HCT116 (cell line): ENCODE measurements at places on chromosomes 12 and 14. TPM values are rescaled to one million over a fixed set of nuclear protein-coding genes. Genes with fewer than 3 reads are reported as not detected.

The GNB3 gene
- 8.7 TPM for total RNA-seq

The CTSG gene
- total RNA-seq = not detected

The CLEC7A gene
- total RNA-seq = not detected

The IL23A gene
- 0.59 TPM for total RNA-seq

The PLCZ1 gene
- total RNA-seq = not detected

The EML5 gene
- total RNA-seq = 1.8 TPM

The DEGS2 gene
- total RNA-seq = 1.8 TPM

The ANO4 gene
- total RNA-seq = 1.7 TPM

GRCh38 chr14:100671386-100671901 lies 55.2 kb upstream of the DLK1 start:
- no peaks in the 10 kb centered on the region for H3K27me3 ChIP-seq
- DNase-seq = no peak
- H3K36me3 ChIP-seq = no peaks in the 10 kb centered on the region

- H3K4me1 ChIP-seq = peaks cover 26% of the 10 kb centered on the region
- no peaks in the 10 kb centered on the region for H3K27me3 ChIP-seq
- H3K36me3 ChIP-seq = no peaks in the 10 kb centered on the region
- H3K27ac ChIP-seq = no peak overlapping the region
Measured at GRCh38 chr14:72924337-72924736, 1.9 kb upstream of the DCAF4 start.

GRCh38 chr12:90280564-90281058 lies 572.0 kb upstream of the ATP2B1 start:
- H3K4me3 ChIP-seq = no peak overlapping the region
- H3K27ac ChIP-seq = no peak overlapping the region
- no peaks in the 10 kb centered on the region for H3K4me1 ChIP-seq
- H3K36me3 ChIP-seq = no peaks in the 10 kb centered on the region

GRCh38 chr12:104524034-104524832 lies 67.5 kb downstream of the CHST11 start:
- DNase-seq = no peak
- no peaks in the 10 kb centered on the region for H3K36me3 ChIP-seq
- no peaks in the 10 kb centered on the region for H3K27me3 ChIP-seq
- no peak overlapping the region for H3K4me3 ChIP-seq
- H3K27ac ChIP-seq = no peak overlapping the region

DNA sequence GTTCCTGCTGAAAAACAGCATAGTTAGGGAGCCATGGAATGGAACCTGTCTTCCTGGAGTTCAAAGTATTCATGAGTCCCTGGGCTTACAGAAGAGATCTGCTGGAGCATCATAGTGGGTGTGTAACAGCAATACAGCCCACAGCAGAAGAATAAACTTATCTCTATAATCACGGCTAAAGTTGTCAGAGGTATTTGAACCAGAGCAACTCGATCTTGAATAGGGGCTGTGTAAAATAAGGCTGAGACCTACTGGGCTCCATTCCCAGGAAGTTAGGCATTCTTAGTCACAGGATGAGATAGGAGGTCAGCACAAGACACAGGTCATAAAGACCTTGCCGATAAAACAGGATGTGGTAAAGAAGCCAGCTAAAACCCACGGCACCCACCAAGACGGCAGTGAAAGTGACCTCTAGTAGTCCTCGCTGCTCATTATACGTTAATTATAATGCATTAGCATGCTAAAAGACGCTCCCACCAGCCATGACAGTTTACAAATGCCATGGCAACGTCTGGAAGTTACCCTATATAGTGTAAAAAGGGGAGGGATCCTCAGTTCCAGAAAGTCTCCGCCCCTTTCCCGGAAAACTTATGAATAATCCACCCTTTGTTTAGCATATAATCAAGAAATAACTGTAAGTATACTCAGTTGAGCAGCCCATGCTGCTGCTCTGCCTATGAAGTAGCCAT lies 223.4 kb downstream of the PCNX1 start:
- H3K27ac ChIP-seq = no peak overlapping the region
- DNase-seq = no peak
- no peaks in the 10 kb centered on the region for H3K27me3 ChIP-seq
- H3K4me1 ChIP-seq = peaks cover 16% of the 10 kb centered on the region
- H3K4me3 ChIP-seq = no peak overlapping the region
- H3K36me3 ChIP-seq = no peaks in the 10 kb centered on the region

GRCh38 chr12:108611884-108612415 lies 14.1 kb upstream of the TMEM119 start:
- no peak overlapping the region for H3K27ac ChIP-seq
- H3K4me3 ChIP-seq = no peak overlapping the region
- no peaks in the 10 kb centered on the region for H3K27me3 ChIP-seq

DNA sequence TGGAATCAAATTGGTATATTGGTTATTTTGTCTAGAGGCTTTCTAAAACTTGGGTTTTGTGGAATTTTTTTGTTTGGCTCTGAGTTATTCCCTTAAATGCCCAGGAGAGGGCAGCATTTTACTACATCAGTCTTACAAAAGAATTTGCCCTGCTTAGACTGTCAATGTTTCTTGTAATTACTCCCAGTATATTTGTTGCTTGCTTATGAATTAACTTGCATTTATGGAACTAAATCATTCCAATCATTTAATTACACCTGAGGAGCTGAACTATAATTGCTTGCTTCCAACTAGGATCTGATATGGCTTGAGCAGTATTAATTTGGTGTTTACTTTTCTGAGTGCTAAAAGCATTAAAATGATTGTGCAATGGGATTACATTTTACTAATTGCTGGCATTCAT lies 48.7 kb downstream of the MIPOL1 start:
- H3K27me3 ChIP-seq = no peaks in the 10 kb centered on the region
- H3K4me3 ChIP-seq = no peak overlapping the region

DNA sequence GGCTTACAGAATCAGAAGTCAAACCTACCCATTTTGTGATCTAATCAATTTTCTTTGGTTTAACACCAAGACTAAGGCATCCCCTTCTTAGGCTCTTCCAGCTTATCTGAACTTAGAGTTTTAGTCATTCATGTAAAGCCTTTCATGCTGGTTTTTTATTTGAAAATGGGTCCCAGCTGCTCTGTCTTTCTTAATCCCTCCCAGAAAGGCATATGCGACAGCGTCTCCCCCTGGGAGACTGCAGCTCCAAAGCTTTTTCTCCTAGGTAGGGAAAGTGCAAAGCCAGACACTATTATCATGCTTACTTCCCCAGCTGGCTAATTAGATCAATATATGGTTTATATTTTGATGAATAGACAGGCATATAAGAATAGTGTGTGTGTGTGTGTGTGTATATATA lies 96.6 kb upstream of the E2F7 start:
- no peaks in the 10 kb centered on the region for H3K27me3 ChIP-seq
- no peak overlapping the region for H3K27ac ChIP-seq
- no peak overlapping the region for H3K4me3 ChIP-seq
- no peaks in the 10 kb centered on the region for H3K4me1 ChIP-seq
- DNase-seq = no peak
